Right cardiac atrium (tissue), 5 donors: ENCODE measurements at places on chromosomes 6 and 20. TPM values are rescaled to one million over a fixed set of nuclear protein-coding genes. Genes with fewer than 3 reads are reported as not detected.

DNA sequence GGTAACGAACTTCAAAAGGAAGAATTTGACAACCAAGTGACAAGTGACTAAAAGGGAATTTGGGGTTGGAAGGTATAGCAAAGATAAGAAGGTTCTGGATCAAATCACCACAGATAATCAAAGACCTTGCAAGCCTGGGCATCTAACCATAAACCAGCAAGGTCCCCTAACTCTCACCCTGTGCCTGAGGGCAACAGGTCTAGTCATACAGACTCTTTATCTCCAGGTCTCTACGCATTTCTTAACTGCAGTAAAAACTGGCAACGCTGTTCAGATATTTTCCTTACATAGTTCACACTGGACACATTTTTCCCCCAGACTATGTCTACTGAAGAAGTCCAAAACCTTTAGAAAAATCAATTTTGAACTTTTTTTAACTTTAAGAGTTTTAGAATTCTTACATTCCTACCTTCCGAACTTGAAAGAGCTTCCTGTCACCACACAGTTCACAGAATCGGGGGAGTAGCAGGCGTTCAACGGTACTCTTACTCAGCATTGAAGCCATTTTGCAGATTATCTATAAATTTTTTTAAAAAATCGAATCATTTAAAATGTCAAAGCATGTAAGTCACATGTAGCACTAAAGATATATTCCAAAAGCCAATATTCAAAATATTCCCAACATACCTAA lies 23.0 kb upstream of the ANKRD60 start:
- no peak for DNase-seq

GRCh38 chr6:27972750-27973149 lies 15.7 kb downstream of the OR2B6 start:
- no peak for DNase-seq

DNA sequence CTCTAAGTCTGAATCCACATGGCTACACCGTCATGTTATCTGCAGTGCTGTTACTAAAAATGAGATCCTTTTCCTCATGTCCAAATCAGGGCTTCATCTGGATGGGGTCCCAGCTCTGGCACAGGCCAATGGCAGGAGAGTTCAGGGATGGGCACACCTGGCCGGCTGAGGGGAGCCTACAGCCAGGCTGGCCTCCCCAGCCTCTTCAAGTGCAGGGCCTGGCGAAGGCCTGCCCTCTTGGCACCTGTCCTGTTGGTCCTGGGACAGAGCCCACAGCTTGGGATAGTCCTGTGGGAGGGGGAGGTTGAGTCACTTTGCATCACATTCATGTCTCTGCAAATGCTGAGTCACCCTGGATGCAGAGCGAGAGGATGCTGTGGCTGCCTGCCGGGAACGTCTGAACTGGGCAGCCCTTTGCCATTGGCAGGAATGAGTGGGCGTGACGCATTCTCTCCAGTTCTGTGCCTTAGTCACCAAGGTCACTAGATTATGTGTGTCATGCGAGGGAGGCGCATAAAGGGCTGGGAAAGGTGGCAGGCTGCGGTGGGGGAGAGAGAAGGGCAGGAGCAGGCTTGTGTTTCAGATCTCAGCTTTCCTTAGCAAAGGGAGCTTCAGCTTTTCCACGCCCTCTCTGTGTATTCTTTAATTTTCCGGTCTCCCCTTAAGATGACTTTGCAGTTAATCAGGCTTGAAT lies 223.2 kb upstream of the ECI2 start:
- DNase-seq, result peak; percentile 94

- DNase-seq, result no peak
These were observed 399.8 kb upstream of the MAN1A1 start for GRCh38 chr6:119749335-119749734.

GRCh38 chr20:13286607-13287006 lies 65.5 kb downstream of the ISM1 start:
- no peak for DNase-seq

DNA sequence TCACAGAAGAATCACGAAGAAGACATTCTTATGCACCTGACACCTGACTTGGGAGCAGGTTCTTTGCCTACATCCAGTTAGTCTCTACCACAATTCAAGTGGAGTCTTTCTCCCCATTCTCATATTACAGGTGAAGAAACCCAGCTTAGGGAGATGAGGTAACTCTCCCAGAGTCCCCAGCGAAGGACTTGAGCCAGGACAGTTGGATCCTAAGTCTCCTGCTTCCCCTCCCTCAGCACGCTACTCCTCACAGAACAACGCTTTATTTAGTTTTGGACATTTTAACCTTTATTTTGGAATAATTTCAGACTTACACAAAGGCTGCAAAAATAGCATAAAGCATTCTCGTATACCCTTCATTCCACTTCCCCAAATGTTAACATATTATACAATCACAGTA lies 824 bp upstream of the CSTL1 start:
- DNase-seq, result no peak

GRCh38 chr6:24493945-24494820 lies 586 bp upstream of the ALDH5A1 start:
- no peak for DNase-seq

- no peak for DNase-seq
These were observed 242.7 kb downstream of the CLIC5 start for GRCh38 chr6:45772886-45773495.

- peak; percentile 98 for DNase-seq
These were observed at the start of gene RAB32 for GRCh38 chr6:146543211-146543939. TSS of gene RAB32 (plus strand) at chr6:146543833. CDS start at chr6:146543872, 39 bp downstream.

DNA sequence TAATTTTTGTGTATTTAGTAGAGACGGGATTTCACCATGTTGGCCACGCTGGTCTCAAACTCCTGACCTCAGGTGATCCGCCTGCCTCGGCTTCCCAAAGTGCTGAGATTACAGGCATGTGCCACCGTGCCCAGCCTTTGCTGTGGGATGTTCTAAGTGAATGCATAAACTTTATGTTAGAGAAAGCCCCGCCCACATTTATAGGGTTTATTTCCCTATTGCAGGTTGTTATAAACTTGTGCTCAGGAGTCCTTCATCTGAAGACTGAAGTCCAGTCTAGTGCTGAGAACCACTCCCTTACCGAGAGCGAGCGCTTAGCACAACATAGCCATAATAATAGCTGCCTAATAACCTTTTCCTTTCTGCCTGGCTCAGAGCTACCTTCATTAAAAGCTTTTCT lies 75.4 kb upstream of the ZNF217 start:
- DNase-seq, result no peak

DNA sequence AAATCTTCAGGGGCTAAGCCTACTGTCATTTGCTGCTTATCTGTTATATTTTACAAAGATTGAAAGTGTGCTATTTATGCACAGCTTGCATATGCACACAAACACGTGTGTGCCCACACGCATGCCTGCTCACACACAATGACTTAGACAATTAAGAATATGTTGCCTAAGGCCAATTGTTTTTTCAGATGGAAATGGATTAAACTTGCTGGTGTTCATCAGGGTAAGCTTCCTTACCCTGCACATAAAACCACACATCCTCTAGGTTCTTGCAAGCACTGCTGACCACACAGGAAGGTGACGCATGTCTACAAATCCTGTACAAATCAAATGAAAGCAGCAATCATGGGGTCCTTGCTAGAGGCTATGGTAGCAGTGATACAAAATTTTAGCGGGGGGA lies 58.4 kb downstream of the GJA10 start:
- no peak for DNase-seq

DNA sequence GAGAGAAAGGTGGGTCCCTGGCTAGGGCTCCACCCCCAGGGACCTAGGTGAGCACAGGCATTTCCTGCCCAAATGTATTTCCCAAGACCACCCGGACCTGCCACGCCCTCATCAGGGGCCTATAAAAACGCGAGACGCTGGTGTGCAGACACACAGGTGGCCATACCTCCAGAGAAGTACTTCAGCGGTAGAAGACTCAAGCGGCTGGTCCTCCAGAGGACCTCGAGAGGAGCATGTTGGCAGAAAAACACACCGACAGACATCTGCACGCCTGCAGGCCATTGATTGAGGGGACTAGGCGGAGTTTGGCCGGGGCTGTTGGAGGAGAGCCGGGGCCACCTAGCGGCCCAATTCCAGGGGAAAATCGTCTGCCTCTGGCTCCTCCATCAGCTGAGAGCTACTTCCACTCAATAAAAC lies 695.8 kb upstream of the MMS22L start:
- DNase-seq, result peak; percentile 23

DNA sequence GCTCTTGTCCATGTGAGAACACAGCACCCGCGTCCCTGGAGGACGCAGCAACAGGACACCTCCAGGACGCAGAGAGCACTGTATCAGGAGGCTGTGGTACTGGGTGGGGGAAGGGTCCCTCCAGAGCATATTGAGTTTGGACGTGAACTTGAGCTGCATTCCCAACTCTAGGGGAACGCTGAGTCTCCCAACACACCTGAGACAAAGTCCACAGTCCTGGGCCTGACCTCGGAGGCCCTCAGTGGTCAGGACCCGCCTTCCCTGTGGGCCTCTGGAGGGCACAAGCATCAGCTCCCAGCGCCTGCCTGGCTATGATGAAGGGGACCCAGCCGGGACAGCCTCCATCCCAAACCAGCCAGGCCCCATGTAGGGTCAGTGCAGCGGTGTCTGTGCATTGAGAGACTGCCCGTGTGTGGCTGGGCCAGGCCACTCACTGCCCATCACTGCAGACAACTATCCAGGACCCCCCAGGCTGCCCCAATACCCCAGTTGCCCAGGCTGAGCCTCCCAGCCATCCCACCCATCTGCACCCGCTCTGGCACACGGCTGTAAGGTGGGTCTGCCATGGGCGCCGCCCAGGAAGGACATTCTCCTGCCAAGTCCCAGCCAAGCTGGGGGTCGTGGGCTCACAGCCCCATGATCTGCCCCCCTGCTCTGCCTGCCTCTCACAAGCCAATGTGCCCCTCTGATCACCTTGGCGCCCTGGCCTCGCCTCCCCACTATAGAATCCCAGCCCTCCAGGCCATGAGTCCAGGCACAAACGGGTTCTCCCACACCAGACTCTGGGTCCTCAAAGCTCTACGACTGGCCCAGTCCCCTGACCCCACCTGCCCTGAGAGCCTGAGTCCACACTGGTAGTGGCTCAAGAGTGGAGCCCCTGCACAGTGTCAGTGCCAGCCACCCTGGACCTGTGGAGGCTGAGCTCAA lies 115.7 kb downstream of the TAF4 start:
- DNase-seq, result no peak

DNA sequence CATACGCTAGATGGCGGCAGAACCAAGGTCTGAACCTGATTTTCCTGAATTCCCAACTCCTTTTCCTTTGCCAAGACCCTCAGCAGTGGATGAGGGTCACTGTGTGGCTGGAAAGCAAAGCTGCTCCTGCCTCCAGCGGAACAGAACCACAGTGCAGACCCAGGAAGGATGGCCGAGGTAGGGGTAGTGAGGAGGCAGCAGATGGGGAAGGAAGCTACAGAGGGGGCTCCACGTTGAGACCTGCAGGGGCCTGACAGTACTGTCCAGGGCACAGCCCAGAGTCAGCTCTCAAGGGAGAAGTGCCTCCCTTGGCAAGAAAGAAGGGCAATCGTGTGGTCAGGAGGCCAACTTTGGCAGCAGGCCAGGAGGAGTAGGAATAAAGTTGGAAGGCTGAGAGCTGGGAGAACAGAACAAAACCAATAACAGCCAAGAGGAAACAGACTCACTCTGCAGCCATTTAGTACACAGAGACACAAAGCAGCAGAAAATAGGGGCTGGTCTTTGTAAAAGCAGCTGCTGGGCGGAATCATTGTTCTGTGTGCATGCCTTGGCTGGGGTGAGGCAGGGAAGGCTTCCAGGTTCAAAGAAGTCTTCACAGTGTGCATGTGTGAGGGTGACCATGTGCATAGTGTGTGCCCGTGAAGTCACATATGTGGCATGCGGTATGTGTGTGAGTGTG lies 3.1 kb downstream of the GABRR2 start:
- DNase-seq, result peak; percentile 83

- peak; percentile 22 for DNase-seq
These were observed 312.5 kb downstream of the EYA4 start for GRCh38 chr6:133553652-133554051.

- no peak for DNase-seq
These were observed 479.4 kb upstream of the SLC35B3 start for GRCh38 chr6:8914700-8915099.

GRCh38 chr6:11353921-11354389 lies 121.5 kb upstream of the NEDD9 start:
- peak; percentile 68 for DNase-seq

DNA sequence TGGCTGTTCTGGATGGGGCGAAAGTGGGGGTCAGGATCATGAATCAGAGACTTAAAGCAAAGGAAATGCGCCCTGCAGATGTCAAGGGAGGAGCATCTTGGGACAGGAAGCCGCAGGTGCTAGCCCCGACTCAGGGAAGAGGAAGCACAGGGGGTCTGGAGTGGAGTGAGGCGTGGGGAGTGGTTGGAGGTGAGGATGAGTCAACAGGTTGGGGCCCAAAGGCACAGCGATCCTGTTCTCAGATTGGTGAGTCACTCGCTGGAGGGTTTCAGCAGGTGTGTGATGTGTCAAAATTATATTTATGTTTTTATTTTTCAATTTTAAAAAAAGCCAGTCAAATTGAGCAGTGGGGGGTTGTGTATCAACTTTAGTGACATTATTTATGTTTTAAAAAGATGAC lies 19.0 kb downstream of the PACSIN1 start:
- no peak for DNase-seq

DNA sequence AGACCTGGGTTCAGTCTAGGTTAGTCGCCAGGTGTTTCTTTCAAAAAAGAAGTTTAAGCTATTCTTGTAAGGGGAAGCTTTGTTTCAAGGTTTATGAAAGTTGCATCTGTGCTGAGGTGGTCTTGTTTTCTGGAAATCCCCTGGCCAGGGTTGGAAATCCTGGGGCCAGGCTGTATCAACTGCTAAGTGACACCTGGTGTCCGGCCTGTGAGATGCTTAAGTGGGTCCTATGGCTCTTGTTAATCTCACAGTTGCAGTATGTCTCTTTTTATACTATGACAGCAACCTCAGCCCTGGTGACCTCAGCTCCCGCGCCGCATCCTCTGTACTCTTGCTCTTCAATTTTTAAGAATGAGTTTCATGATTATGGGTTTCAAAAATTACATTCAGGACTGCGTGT lies 72.0 kb downstream of the CHMP4B start:
- DNase-seq, result no peak

C6orf15 gene
- not detected for total RNA-seq

CD93 gene
- 51.6 TPM for total RNA-seq

MOG gene
- total RNA-seq, result 2.1 TPM

PRL gene
- not detected for total RNA-seq

TSPYL4 gene
- total RNA-seq, result 38.6 TPM

TNFRSF6B gene
- total RNA-seq, result 0.23 TPM

RSPO4 gene
- 0.24 TPM for total RNA-seq

EFCAB8 gene
- total RNA-seq, result not detected

CPXM1 gene
- 0.96 TPM for total RNA-seq

VSX1 gene
- total RNA-seq, result not detected

MLIP gene
- total RNA-seq, result 291 TPM

COL9A3 gene
- 6.9 TPM for total RNA-seq
